ENCODE measurements at places on chromosomes 3 and 15. TPM values are rescaled to one million over a fixed set of nuclear protein-coding genes. Genes with fewer than 3 reads are reported as not detected.

WNT5A gene
- total RNA-seq = 19.6 TPM

DUOX1 gene
- total RNA-seq = 17.8 TPM

TRAT1 gene
- not detected for total RNA-seq

C2CD4B gene
- not detected for total RNA-seq

PLS1 gene
- total RNA-seq = 20.6 TPM
